ENCODE measurements at places on chromosomes 7 and 10.

GRCh38 chr7:112162142-112162766, 43.9 kb downstream of the DOCK4 start:
- no peak for DNase-seq

- DNase-seq = no peak
Measured at GRCh38 chr10:122279725-122280141, 8.6 kb downstream of the BTBD16 start.

DNA sequence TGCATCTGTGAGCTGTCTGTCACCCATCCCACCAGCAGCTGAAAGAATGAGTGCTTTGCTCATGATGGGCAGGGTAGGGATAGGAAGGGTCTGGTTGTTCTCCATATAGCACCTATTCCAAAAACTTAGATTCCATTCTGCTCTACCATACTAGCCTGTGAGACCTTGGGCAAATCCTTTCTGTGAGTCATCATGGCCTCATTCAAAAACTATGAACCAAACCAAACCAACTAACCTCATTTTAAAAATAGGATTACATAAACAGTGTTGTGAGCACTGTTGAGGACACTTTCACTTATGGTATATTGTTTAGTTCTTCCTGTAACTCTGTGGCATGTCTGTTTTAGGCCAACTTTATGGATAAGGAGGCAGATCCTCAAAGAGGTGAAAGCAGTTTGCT, 30.9 kb upstream of the STEAP4 start:
- no peak for DNase-seq

DNA sequence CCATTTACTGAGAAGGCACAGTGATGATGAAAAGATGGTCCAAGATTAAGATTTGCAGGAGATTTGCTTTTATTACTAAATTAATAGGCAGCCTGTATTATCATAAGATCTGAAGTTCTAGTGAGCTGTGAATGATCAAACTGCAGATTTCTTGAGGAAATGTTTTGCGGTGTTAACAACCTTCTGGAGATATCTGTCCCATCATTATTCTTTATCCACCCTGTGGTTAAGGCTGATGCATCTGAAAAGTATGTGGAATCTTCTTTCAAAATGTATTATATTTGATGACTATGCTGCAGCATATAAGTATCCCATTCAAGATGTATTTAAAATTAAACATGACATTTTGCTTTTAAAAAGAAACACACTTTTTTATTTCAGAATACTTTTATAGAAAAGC, 150.3 kb downstream of the POLR1F start:
- DNase-seq = no peak

- no peak for DNase-seq
Measured at GRCh38 chr7:2654059-2654458, 22.3 kb downstream of the TTYH3 start.

DNA sequence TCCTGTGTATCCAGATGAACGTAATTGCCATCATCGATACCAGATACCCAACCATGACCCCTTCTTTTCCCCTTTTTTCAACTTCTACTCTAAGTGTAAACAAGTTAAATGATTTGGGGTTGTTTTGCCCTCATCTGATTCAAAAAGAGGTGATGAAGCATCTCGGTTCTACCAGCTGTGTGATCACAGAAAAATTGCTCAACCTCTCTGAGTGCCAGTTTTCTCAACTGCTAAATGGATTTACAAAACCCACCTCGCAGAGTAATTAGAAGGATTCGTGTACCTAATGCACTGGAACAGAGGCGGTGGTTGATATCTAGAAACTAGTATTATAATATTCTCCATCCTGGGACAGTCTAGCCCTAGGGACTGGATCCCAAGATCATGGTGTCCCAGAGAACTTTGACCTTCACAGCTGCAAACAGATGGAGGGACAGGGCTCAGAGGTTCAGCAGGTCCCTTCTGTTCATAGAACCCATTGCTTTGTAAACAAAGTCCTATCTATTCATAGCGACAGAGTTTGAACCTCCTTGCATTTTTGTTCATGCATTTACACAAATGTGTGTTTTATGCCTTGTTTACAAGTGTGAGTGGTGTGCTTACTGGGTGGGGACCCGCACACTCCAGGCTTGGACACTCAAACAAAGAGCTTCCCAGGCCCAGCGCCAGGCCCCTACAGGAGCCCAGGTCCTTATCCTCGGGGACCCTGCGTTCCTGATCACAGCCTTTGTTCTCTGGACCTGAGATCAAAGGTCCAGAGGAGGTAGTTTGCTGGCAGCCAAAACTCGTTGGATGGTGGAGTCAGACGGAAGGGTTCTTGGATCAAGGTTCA, 46.4 kb downstream of the CALML3 start:
- DNase-seq = no peak

DNA sequence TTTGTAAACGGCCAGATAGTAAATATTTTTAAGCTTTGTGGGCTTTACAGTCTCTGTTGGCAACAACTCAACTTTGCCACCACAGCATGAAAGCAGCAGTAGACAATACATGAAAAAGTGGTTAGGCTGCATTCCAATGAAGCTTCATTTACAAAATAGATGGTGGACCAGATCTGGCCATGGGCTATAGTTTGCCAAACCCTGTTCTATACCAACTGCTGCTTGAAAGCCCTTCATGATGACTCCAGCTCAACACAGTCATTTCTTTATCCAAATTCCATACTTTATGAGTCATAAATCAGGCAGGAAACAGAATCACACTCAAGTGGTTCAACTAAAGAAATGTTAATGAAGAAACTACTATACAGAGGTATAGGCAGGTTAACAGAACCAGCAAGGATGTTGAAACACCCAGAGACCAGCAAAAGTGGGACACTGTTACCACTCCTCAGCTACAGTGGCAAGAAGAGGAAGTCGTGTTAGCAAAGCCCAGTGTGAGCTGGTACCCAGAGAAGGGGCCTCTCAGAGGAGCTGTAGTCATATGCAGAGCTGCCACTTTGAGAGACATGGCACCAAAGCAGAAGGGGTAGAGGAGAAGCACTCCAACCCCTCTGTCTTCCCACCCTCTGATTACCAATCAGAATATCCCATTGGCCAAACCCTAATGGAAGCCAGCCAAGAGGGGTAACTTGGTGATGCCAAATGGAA, 72.5 kb downstream of the PRLHR start:
- DNase-seq = no peak

DNA sequence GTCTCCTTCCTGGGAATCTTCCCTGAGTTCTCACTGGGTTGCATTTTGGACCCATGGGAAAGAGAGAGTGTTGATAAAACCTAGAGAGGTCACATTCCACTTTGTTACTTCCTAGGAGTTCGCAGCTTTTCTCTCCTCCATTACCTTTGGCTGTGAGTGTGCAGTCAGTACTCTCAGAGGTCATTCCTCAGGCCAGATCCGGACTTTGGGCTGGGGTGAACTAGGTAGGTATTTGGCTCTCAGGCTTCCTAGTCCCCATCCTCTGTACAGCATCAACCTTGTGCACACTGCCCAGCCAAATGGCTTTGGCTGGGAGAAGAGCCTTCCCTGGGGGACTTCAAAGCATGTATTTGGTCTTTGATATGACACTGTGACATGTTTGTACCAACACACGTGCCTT, 508.1 kb downstream of the LRMDA start:
- no peak for DNase-seq

DNA sequence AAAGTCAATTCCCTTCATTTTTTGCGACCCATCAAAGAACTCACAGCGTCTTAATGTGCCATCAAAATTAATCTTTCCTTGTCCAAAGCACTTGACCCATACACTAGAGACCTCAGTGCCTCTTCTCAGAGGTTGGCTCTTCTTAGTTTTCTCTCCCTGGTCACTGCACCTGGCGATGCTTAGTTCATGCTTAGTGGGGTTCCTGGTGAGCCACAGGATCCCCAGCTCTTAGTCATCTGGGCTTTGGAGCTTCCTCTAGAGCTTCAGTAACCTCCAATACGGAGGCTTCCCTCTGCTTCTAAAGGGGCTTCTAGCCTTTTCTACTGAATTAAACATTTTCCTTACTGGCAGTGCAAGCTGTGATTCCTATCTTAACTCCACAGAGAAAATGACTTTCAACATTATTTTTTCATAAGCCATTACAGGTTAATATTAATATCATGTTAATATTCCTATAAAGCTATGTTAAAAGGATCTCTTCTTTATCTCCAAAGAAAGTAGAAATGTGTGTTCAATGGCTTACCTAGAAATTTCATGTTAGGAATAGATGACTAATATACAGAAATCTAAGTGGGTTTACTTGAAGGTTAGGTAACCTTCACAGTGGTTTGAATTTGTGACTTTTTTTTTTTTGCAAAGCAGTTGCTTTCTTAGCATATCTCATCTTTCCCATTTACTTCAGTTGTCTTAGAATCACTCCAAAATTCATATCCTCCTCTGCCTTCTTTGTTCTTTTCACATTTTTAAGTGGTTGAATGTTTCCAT, 295.2 kb downstream of the CAMK1D start:
- no peak for DNase-seq

DNA sequence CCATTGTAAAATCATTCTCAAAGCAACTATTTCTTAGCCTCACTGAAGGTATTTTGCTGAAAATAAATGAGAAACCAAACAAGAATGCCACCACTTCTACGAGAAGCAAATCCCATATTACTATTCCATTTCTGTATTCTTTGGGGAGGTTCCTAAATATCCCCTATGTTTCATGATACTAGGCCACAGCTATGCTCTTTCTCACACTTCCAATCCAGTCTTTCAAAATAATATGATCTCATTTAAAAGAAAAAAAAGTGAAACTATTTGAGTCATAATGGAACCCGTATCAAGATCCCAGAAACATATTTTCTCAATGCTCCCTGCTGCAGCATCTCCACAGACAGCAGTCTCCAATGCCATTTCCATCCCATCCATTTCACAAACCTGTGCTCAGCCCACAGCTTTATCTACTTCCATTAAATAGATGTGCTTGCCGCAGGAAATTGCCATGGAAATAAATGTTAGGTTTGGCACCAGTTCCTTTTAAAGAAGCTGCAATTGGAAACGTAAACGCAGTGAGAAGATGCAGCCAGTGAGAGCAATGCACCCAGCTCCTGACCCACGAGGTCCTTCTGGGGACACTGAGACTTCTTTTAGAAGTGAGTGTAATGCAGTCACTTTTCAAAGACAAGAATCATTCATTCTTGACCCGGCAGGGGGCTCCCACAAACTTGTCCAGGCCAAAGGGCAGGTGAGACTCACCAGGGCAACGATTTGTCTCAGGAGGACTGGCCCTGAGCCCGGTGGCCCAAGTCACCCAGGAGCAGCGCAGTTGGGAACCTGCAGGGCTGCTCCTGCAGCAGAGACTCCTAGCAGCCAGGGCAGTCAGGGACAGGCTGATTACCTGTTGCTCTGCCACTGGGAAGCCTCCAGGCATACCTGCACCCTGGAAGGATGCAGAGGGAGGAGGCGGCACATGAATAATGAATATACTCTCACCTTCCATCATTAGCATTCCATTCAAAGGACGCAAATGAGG, 99.6 kb downstream of the C10orf90 start:
- DNase-seq = no peak

GRCh38 chr10:48905311-48905710, 34.3 kb downstream of the LRRC18 start:
- DNase-seq = no peak

- DNase-seq = no peak
Measured at GRCh38 chr7:125057963-125058362, 128.3 kb upstream of the POT1 start.

DNA sequence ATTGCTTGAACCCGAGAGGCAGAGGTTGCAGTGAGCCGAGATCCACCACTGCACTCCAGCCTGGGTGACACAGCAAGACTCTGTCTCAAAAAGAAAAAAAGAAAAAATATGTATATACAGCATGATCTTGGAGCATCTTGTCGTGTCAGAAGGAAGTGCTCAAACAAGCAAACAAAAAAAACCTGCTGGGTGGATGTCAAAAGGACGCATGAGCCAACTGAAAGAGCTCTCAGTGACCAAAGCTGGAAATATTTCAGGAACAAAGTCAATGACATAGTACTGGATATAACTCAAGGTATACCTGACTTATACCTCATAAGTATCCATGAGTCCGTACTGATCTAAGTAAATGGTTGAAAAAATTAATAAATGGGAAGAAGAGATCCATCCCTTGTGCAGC, 94.6 kb upstream of the ANLN start:
- DNase-seq = no peak

GRCh38 chr10:95547197-95547596, 14.0 kb downstream of the SORBS1 start:
- no peak for DNase-seq

- no peak for DNase-seq
Measured at GRCh38 chr10:52451817-52452216, 137.7 kb downstream of the DKK1 start.

DNA sequence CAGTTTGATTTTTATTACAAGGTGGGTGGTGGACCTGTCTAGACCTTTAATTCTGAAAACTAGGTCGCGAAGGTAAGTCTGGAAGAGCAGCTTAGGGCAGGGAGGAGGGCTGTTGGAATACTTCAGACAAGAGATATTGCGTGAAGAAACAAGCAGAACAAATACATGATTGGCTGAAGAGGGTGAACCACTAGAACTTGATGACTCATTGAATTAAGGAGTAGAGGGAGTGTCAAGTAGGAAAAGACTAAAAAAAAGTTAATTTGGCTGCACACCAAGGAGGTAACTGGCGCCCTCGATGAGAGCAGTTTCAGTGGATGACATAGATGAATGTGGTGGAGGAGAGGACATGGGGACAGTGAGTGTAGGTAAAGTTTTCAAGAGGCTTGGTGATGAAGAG, 41.3 kb downstream of the WNT2 start:
- no peak for DNase-seq

- no peak for DNase-seq
Measured at GRCh38 chr10:103064956-103065355, 128.1 kb downstream of the NT5C2 start.

GRCh38 chr7:43220250-43220649, 107.8 kb downstream of the HECW1 start:
- DNase-seq = no peak

- no peak for DNase-seq
Measured at GRCh38 chr10:3757638-3758490, 27.1 kb downstream of the KLF6 start.

DNA sequence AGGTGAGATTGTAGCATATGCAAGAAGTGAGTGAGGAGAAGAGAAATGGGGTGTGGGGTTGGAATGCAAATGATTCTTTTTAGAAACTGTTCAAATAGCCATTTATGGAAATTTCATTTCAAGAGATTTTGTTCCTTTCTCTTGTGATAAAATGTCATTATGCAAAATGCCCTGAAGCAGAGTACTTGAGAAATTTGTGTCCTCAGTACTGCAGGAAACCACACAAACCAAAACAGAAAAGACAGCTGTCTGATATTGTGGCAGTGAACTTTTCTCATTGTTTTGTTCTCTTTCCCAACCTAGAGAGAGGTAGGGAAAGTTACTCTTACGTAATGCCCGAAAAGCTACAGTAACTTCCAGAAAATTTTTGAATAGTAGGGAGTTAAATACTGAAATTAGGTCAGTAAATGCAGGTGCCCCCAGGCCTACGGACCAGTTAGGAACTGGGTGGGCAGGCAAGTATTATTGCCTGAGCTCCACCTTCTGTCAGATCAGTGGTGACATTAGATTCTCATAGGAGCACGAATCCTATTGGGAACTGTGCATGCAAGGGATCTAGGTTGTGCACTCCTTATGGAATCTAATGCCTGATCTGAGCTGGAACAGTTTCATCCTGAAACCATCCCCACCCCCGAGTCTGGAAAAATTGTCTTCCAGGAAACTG, 34.0 kb downstream of the DLD start:
- DNase-seq = no peak
